Activated CD4-positive, alpha-beta T cell treated with anti-CD3 and anti-CD28 coated beads for 36 hours (primary cell): ENCODE measurements at places on chromosomes 2 and 18. TPM values are rescaled to one million over a fixed set of nuclear protein-coding genes. Genes with fewer than 3 reads are reported as not detected.

The ADAM23 gene
- 1.3 TPM for total RNA-seq

DNA sequence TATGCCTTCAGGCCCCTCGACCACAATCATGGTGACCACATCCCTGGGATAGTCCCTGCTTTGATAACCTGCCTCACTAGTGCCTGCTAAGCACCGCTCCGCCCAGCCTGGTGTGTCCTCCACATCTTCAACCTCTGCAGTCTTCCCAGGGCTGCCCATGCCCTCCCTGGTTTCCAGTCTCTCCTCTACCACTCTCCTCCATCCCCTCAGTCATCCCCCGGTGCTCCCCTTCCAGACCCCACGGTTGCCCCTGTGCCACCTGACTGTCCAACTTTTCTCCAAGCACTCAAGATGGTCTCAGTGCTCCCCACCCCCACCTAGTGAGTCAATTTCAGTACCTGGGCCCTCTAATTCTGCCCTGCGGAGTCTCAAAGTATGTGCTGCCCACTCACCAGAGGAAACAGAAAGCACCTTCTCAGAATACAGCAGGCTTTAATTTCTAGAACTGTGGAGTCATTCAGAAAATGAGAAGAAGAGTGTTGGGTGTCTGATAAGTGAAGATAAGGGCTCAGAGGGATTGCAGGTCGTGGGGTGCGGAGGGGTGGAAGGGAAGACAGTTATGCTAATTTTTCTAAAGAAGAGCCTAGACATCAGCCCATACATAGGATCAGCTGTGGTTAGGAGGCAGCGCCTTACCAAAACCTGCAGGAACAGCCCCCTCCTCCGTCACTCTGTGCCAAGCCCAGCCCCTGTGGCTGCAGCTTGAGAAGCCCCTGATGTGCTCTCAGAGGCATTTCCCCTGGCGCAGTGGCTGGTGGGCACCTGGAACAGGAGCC, 53.6 kb upstream of the CAB39 start:
- peak; percentile 90 for DNase-seq

DNA sequence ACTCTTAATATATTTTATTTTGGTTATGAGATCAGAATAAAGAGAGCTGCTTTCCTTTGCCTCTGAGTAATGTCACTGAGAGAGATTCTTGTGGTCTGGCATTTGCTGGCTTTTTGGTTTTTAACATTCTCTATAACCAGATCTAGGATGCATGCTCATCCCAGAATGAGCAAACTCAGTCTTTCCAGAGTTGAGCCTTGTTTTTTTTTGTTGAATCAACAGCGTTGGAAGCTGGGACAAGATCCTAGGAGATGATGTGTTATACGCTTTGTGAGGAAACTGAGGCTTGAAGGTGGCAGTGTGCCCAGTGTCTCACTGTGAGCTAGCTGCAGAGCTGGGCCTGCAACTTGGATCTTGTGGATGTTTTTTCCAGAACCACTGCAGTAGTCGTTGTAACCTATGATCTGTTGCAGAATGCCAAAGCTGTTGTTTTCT, 19.5 kb downstream of the MYO1B start:
- DNase-seq = no peak

The ALPI gene
- not detected for total RNA-seq

DNA sequence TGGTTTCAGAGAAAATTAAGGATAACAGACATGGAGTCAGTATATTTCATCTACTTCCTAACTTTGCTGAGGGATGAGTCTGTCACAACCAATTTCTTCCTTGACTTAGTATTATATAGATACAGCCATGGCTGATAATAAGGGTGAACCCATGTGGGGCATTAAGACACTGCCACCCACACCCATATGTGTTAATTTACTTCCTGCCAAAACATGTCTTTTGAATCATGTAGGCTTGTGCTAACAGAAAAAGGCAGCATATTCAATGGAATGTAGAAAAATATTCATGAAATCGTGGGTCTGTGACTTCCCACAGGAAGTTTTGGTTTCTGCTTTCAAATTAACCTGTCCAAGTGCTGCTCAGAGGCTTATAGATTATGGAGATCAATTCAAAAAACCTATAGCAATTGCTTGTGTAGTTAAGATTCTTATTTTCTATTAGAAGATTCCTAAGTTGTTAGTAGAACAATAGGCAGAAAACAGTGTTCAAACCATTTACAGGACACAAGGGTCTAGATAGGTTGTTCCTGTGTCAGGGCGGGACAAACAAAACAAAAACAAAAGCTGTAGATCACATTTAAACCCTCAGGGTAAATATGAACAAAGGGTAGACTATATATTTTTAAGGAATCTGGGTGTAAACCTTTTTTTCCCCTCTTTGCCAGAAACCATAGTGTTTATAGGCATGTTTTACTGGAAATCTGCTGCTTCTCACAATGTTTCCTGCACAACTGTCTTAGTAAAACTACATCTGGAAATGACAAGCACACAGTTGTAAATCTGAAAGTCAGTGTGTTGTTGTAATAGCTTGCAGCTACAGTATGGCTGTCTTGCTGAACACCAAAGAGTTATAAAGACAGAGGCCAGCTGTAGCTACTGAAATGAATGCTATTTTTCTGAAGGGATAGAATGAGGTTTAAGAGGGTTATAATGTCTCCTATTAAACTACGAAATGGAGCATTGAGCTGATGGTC, 691.2 kb downstream of the EPHA4 start:
- DNase-seq = no peak

GRCh38 chr2:10235099-10235908, 67.4 kb upstream of the HPCAL1 start:
- DNase-seq = no peak

DNA sequence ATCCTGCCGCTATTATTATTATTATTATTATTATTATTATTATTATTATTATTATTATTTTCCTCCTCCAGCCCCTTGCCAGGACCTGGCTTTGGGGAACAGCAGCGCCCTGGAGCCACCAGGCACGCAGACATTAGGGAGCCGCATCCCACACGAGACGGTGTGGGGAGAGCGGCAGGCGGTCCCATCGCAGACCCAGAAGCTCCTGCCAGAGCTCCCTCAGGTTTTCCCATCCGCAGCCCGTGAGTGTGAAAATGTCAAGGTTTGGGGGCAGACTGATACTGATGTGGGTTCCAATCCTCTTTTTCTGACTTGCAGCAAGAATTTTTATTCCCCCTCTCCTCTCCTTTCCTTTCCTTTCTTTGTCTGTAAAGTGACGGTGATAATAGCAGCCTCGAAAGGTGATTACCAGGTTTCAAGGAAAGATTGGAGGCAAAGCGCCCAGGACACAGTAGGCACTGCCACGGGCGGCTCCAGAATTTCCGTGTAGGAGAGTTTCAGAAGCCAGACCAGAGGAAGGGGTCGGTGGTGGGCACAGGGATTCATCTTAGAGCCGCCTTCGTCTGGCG, 816 bp downstream of the SCTR start:
- no peak for DNase-seq

The CRYGD gene
- total RNA-seq = not detected

GRCh38 chr2:138767101-138767500, 13.1 kb downstream of the NXPH2 start:
- DNase-seq = no peak
